ENCODE measurements at places on chromosomes 7 and 10.

DNA sequence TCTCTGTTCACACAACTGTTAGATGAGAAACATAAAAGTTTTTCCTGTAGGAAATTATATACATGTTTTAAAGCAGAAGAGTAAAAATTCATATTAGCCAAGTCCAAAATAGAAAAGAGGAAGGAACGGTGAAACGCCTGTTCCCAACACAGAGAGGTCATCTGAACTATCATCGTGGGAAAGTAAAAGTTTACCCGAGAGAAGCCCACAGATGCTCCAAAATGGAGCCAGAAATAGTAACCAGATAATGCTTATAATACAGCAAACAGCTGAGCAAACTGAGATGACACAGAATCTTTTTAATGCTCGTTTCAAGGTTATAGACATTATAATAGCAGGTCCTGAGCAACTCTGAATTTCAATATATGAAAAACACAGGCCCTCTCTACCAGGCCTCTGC, 24.5 kb downstream of the FRMD4A start:
- no peak for DNase-seq

- no peak for DNase-seq
These were observed 741 bp downstream of the GPR85 start for GRCh38 chr7:113085781-113086390.

- DNase-seq = no peak
These were observed 72.5 kb downstream of the CCDC6 start for GRCh38 chr10:59833810-59834209.

DNA sequence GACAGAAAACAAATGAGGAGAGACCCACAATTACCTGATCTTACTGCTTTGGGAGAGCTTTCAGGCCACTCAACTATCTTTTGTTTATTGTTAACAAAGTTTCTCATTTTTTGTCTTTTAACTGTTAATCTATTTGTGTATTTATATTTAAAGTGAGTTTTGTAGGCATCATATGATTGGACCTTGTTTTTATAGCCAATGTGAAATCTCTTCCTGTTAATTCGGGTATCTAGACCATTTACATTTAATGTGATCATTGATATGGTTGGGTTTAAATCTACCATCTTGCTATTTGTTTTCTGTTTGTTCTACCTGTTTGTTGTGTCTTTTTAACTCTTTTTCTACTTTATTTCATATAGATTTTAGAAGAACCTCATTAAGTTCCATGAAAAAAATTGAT, 12.5 kb downstream of the OPALIN start:
- DNase-seq = no peak

GRCh38 chr7:130150587-130150986, 54.6 kb downstream of the TMEM209 start:
- DNase-seq = no peak

DNA sequence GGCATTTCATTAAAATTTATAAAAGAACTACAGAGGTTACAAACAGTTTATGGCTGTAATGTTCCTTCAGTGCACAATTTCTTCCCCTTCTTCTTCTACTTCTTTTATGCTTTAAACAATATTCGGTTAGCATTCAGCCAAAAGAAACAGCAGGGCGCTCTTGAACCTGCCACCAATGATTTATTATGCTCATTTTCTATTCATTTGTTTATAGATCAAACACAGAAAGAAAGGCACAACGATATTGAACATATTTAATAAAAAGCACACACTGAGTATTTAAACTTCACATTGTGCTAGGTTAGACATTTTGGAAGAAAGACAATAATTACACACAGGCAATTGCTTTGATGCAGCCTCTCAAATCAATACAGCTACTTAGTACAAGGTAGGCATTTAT, 1025.8 kb upstream of the LRRN3 start:
- DNase-seq = no peak

- no peak for DNase-seq
These were observed 132.9 kb upstream of the AGR3 start for GRCh38 chr7:17014686-17015085.

All from DND-41 (cell line).